ENCODE measurements at places on chromosomes 3 and 15.

DNA sequence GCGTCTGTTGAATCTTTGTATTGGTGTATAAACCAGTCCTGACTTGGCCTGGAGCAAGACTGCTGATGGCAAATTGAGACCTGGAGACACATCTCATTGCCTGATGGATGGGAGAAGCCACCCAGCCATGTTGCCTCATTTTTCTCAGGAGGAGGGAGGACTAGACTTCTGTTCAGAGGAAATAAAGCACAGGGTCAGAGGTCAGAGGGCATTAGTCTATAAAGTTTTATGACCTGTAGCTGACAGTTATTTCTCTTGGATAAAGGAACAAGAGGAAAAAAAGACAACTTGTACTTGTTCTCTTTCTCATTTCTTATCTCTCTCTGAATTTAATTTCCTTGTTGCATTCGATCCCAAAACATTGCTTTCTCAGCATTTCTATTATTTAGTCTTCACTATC is 775.9 kb downstream of the SQOR start:
- DNase-seq = no peak

- DNase-seq = no peak
These were observed 36.2 kb downstream of the CDCP1 start for GRCh38 chr3:45109771-45110508.

GRCh38 chr3:80391573-80391972 is 623.8 kb upstream of the ROBO1 start:
- DNase-seq = no peak

DNA sequence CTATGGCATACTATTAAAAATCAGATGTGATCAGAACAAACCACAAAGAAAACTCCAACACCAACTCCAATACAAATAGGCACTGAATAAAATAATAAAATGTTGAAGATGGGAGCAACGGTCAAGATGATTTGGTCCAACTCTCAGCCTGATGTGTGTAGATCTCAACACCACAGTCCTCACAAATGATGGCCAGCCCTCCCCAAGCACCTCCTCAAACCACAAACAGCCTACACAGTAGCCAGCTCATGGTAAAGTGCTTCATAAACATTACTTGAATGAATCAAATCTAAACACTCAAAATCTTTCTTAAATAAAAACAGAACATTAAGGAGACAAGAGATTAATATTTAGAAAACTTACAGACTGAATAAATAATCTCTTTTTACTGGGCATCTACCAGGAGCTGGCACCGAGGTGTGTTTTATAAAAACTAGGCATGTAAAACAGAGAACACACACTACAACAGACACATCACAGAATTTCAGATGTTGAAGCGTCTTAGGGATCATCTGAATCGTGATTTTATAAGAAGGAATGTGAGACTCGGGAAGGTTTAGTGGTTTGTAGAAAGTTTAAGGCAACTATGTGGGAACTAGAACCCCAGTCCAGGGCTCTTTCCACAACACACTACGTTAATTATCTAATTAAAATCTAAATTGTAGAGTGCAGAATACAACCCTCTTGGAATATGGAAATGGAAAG is 102.4 kb downstream of the MYLK start:
- no peak for DNase-seq

DNA sequence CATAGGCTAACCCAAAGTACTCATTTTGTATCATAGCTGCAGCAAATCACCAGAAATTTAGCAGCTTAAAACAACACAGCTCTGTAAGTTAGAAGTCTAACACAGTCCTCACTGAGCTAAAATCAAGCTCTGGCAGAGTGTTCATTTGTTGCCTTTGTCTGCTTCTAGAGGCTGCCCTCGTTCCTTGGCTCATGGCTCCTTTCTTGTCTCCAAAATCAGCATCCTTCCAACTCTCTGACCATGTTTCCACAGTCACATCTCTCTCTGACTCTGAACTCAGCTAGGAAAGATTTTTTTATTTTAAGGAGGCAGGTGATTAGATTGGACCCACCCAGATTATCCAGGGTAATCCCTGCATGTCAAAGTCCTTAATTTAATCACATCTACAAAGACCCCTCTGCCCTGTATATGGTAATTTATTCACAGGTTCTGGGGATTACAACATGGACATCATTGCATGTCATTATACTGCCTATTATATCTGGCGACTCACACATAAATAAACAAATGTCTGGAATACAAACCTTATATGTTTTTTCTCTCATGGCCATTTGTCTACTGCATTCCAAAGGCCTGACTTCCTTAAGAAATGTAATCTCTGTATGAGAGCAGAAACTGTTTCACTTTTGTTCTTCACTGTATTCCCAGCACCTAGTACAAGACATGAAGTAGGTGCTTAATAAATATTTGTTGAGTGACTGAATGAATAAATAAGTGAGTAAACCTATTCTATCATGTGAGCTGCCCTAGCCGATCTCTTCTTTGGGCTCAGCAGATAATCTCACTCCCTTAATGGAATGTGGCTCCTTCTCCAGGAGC is 15.1 kb upstream of the UACA start:
- no peak for DNase-seq

- no peak for DNase-seq
These were observed 34.9 kb downstream of the PRKCD start for GRCh38 chr3:53195602-53196574.

GRCh38 chr3:190265796-190266195 is 56.5 kb downstream of the CLDN1 start:
- no peak for DNase-seq

GRCh38 chr3:38460377-38461270 is 6.9 kb downstream of the ACVR2B start:
- no peak for DNase-seq

GRCh38 chr3:4224331-4224730 is 78.8 kb upstream of the SETMAR start:
- no peak for DNase-seq

Measured in COR-L47 (cell line).